Spinal cord (tissue), 10 donors: ENCODE measurements at places on chromosomes 3 and 15.

DNA sequence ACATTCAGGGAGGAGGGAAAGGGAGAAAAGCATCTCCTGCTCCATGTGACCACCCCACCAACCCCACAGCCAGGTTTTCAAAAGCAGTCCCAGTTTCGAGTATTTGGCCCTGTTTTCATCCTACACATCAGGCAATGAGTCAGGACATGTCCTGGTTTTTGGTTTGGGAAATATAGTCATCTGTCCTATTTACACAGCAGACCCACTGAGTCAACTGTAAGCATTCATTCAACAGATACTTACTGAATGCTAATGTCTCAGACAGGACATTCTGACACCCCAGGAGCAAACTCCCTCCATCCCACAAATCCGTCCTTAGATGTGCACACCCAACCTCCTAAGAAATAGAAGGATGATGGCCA, 32.9 kb downstream of the IGDCC3 start:
- no peak for DNase-seq

DNA sequence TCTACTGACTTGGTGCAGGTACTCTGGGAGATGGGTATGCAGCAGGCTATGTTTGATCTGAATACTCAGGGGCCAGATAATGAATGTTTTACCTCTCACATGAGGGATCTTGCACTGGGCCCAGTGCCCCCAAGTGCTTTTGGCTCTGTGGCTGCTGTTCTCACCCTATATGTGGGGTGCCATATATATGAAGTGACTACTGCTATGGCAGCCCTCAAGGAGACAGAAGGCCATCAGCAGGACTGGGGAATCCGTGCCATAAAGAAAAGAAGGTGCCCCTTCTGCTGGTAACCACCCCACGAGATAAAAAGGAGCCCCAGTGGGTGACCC, 302.1 kb downstream of the ZPLD1 start:
- no peak for DNase-seq

DNA sequence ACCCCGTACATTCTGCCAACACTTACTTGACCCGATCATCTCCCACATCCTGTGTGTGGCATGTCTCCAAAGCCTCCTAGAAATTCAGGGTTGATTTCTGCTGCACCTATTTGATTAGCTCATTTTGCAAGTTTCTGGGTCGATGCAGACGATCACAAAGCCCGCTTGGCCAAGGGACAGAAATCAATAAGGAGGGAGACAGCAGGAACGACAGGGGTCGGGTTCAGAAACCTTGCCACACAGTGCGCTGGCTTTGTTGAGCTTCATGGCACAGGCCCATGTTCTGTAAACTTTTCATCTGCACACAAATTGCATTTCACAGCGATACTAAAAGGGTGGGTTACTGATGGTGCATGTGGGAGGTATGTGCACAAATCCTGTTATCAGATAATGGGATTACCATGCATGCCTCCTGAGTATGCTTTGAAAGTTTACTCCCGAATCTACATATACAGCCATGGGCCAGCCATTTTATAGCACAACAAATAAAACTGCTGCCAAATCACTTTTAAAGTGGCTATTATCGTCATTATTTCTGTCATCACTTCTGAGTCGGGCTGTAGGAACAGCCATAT, 95.9 kb upstream of the ATP11B start:
- no peak for DNase-seq

GRCh38 chr3:81554801-81555200, 206.6 kb downstream of the GBE1 start:
- no peak for DNase-seq

DNA sequence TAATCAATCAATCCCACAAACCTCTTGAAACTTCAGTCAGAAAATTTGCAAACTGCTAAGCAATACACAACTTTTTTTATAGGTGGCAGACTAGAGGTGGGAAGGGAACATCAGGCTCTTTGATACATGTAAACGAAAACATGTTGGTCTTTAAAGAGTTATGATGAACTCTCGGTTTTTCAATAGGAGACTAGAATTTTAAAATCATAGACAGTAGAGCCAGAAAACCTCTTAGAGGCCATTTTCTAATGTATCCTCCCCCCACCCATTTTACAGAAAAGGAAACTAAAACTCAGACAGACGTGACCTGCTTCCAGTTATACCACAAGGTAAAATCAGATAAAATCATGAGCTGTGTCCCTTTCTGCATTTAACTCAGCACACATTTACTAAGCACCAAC, 179.1 kb upstream of the LPP start:
- no peak for DNase-seq

- DNase-seq = no peak
Observed at GRCh38 chr3:71961378-71961777, 176.4 kb upstream of the PROK2 start.

- DNase-seq = no peak
Observed at GRCh38 chr3:118629821-118630220, 404.8 kb downstream of the IGSF11 start.

GRCh38 chr3:137131081-137131480, 173.3 kb downstream of the IL20RB start:
- no peak for DNase-seq

GRCh38 chr15:23854912-23855659, 168.0 kb upstream of the NDN start:
- no peak for DNase-seq

DNA sequence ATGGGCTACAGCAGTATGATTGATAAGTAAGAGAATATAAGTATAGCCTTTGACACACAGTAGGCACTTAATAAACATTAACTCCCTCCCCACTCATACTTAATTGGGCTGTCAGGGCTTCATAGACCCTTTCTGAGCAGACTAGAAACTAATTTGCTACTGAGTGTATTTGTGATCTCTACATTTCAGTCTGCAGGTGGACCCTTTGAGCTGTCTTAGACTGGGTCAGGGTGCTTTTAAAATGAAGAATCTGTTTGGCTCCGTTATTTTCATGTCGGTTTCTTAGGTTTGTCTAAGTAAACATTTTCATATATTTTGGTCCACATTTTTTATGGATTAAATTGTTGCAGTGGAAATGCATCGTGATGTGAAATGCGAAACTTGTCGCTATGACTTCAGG, 50.3 kb upstream of the SELENOK start:
- DNase-seq = peak; percentile 35

- DNase-seq = no peak
Observed at GRCh38 chr3:184558726-184559125, 2.9 kb upstream of the EPHB3 start.

- DNase-seq = no peak
Observed at GRCh38 chr15:71746719-71747118, 63.6 kb upstream of the NR2E3 start.

DNA sequence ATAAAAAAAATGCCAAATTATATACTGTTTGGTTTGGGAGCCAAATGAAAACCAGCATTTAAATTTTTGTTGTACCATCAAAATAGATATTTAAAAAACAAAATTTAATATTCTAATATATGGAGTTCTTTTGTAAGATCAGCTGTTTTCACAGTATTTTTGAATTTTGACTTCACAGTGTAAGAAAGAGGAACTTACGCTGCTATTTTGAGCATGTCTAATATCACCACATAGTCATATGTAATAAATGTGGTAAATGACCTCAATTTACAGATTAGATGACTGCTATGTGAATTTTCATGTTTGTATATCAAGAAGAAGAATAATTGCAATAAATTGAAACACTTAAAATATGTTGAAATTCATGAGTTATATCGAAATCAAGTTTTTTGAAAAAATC, 189.6 kb downstream of the ARRDC4 start:
- DNase-seq = no peak

GRCh38 chr3:46080124-46080968, 53.1 kb upstream of the XCR1 start:
- DNase-seq = no peak

- no peak for DNase-seq
Observed at GRCh38 chr3:18431266-18431665, 6.1 kb upstream of the SATB1 start.

DNA sequence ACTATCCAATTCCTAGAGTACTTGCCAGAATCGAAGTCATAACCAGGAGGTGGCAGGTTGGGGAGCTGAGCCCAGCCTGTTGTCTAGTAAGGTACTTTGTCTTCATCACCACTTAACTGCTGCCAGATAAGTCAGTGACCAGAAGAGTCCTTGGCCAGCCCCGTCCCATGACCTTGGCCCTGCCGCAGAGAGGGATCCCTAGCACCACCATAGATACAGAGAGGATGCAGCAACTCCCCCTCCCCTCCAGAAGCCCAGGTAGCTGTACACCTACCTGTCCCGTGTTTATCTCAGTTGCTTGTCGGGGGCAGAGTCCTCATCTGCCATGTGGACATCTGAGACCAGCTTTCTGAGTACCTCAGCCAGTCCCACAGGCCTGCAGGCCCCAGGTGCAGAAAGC, 153.6 kb upstream of the TP63 start:
- no peak for DNase-seq

DNA sequence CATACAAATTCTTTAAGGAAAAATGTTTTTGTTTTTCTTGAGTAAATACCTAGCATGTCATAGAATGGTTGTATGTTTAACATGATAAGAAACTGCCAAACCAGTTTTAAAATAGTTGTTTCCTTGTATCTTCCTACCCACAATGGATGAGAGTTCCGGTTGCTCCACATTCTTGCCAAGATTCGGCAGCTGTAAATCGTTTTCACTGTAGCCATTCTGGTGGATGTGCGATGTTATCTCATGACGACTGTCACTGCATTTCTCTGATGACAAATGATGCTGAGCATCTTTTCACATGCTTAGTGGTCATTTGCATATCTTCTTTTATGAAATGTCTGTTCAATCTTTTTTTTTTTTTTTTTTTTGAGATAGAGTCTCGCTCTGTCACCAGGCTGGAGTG, 36.6 kb upstream of the SH3GL3 start:
- no peak for DNase-seq

DNA sequence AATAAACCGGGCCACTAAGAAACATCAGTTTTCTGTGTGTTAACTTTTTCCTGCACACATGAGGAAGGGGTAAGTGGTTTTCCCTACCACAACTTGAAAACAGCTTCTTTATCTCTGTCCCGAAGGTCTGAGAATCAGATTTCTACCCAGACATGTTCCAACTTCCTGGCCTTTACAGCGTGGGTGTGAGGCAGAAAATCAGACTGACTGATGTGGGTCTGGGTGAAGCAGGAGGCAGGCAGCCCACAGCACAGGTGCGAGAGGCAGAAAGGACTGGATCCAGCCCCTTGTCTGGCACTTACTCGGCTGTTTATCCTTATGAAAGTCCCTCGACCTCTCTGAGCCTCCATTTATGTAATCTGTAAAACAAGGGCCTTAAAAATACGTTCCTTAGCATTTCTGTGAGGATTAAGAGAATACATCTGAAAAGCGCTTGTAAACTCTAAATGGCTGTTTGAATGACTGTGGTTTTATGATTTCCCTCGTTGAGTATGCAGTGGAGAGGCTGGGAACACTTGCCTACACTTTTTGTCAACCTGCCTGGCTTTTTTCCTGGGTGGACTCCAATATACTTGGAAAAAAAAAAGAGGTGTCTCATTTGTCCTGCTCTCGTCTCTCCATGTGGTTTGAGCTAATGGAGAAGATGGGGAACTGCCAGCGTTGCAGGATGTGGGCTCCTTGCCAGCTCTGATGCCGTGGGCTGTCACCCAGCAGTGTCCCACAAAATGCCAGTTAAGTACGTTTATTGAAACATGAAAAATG, 3.1 kb downstream of the AGBL1 start:
- no peak for DNase-seq

- DNase-seq = no peak
Observed at GRCh38 chr3:183896184-183896583, 11.5 kb upstream of the PARL start.

- DNase-seq = no peak
Observed at GRCh38 chr15:100718075-100718980, 115.9 kb downstream of the ASB7 start.

DNA sequence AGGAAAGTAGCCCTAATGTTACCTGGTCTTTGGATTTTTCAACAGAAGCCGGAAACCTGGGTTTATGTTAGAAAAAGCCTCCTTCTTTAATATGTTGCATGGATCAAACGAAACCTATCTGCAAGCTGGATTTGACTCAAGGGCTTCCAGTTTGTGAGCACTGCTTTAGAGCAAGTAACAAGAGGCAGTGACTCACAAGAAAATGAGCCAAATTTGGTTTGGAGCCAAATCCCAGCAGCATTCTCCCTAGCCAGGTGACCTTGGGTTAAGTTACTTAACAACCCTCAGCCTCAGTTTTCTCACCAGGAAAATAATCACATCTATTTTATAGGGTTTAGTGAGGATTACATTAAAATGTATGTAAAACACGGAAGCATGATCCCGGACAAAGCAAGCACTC, 215.2 kb upstream of the PRICKLE2 start:
- no peak for DNase-seq

DNA sequence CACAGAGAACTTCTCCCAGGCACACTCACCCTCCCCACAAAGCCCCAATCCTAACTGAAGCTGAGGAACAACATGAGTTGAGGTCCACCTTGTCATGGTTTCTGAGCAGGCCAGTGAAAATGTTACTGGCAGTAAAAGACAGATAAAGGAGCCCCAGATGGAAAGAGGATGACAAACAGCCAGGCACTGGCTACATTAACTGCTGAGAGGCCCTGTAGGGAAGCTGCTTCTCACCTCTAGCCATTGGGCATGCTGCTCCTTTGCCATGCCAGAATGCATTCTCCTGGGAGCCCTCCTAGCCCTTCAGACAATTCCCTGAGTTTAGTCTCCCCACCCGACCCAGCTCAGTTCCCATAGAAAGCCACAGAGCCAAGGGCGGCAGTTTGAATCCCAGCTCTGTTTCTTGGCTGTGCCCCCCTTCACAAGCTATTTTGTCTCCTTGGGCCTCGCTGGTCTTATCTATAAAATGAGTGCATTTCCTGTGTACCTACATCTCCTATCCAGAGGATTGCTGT, 60.5 kb downstream of the LMCD1 start:
- no peak for DNase-seq

GRCh38 chr3:125585595-125586223, 9.6 kb downstream of the OSBPL11 start:
- DNase-seq = no peak

DNA sequence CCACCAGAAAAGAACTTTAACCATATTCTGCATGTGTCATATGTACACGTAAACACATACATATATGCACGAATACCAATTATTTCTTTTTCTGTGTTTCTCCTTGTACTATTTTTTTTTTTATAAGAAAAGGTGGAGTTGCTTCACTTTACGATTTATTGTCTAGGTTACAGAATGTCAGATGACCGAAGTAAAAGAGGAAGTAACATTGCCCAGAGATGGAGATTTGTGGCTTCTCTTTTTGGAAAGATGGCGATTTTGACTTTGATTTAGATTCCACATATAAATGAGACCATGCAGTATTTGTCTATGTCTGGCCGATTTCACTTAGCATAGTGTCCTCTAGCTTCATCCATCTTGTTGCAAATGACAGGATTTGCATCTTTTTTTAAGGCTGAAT, 293.1 kb downstream of the SV2B start:
- no peak for DNase-seq

GRCh38 chr3:168395551-168395950, 299.8 kb upstream of the GOLIM4 start:
- DNase-seq = no peak
